ENCODE measurements at places on chromosomes 13 and 19.
A peak's percentile ranks its signal among the peaks of the same experiment; 100 is the strongest.

DNA sequence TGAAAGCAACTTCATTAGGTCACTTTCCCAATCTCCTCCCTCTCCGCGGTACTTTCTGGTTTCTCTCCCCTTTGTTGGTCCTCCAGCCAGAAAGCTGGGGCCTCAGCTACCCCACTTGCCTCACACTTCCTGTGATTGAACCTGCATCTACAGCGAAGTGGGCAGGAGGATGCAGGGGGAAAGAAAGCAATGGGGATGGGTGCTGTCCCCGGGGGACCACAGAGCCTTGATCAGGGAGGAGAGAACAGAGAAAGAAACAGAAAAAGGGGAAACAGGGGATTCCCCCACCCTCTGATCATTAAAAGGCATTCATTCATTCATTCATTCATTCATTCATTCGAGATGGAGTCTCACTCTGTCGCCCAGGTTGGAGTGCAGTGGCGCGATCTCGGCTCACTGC lies 74.2 kb downstream of the TRPM4 start:
- no peak for DNase-seq

DNA sequence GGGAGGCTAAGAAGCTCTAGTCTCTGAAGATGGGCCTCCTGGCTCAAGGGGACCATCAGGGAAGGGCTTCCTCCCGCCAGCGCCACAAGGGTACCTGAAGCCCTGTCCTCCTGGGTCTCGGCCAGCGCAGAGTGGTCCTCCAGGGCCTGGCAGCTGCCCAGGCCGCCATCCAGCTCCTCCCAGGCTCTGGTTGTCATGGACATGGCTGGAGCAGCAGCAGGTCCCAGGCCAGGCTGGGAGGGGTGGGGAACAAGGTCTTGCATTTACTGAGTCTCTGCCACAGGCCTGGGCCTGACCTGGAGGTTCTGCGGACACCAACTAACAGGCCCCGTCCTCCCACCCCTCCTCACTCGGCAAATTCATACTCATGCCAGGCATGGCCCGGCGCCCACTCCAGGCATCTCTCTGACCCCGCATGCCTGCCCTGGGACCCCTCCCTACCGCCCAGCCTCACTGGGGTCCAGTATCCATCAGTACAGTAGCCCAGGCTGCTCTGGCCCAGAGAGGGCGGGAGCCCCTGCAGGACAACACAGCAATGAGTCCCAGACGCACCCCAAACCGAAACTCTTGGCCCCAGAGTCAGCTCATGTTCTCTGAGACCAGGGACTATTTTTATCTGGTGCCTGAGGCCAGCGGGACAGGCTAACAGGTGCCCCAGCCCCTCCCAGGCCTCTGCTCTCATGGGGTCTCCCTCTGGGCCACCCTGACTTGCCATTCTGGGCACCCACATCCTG lies 938 bp downstream of the JSRP1 start:
- DNase-seq = no peak

DNA sequence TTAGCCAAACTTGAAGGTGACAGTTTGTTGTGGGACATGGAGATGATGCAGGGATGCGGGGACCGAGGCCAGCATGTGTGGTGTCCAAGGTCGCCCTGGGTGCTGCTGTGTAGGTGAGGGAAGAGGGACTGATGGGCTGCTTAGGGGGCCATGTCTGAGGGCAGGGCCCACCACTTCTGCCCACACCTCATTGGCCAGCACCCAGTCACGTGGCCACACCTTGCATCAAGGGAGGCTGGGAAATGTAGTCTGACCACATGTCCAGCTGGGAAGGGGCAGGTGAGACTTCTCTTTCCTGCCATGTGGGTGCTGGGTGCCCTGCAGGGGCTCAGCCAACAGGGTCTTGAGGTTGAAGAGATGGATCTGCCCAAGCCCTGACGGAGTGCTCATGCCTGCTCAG lies 88.9 kb downstream of the KDM4B start:
- DNase-seq = no peak

DNA sequence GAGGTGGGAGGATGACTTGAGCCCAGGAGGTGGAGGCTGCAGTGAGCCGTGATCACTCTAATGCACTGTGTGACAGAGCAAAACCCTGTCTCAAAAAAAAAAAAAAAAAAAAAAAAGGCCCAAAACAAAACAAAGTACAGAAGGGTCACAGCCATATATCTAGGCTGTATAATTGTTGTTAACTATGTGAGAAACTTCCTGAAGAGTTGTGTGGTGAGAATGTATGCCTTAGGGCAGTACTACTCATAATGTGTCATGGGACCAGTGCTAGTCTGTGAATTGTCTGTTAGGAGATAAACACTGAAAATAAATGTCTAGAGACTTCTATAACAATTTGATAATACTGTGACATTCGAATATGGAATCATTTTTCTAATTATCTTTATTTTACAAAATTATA lies 43.1 kb downstream of the PAN3 start:
- DNase-seq = no peak

DNA sequence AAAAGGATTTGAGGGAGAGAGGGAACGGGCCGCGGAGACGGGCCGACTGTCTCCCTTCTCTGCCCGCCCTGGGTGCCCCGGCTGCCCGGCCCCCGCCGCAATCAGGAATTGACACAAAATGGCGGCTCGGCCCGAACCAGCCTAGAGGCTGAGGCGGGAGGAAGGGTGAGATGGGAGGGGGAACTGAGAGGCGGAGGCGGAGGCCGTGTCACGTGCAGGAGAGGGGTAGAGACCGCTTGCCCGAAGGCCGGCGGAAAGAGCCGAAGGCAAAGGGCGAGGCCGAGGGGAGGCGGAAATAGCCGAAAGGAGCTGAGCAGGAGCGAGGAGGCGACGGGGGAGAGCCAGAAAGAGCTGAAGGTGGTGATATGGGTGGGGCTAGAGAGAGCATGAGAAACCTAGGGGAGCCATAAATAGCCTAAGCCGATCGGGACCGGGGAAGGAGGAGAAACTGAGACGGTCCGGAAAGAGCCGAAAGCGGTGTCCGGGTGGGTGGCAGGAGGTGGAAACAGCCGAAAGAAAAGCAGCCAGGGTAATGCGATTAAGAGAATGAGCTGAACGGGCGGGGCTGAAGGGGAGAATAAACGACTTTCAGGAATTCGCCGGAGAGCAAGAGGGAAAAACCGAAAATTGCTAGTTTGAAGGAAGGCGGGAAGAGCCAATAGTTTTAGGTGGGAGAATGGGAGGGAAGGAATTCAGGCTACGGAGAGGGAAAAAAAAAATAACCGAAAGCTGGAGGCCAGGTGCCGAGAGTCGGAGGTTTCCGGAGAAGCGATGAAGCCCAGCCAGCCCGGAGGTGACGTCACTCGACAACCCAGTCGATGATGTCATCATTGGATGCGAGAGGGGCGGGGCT lies at the start of gene ZC3H4:
TSS of gene ZC3H4 (minus strand) at position 780 of the 853 bp plus-strand sequence. CDS start 1,192 bp downstream, outside the sequence.
- DNase-seq = peak; percentile 100

DNA sequence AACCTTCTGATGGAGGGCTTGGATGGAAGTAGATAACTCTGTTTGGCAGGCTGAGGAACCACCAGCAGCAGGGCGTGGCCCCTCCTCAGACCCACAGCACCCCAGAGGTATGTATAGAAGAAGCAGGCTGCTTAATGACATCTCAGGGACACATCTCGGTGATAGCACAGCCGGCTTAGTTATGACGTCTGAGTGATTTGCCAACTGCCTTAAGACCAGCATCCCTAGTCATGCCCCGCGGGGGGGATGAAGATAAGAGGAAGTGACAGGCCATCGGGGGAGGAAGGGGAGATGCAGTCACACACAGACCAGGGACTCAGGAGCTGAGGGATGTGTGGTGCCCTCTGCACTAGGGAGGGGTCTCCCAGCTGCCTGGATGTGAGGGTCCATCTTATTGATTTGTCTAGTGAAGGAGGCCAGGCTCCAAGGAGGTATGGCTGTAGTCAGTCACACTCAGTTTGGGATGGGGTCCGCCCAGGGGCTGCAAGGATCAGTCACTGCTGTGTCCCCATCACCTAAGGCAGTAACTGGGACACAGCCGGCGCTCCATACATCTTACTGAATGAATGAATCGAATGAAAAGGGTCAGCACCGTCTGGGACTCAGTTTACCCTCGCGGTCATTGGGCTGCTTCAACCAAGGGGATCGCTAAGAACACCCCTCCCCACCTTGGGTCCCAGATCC lies 19.2 kb upstream of the ERCC1 start:
- DNase-seq = peak; percentile 55

DNA sequence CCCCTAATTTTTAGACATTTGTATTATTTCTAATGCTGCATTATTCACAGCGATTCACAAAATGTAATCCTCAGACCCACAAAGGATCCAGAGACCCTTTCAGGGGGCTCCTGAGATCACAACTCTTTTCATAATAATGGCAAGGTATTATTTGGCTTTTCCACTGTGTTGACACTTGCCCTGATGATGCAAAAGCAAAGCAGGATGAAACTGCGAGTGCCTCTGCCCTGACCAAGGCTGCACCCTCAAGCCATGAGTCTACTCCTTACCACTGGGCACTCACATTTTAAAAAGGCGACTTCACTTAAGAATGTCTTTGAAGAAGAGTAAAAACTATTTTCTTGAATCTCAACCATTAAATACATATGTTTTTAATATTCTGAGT lies 11.4 kb downstream of the ELF1 start:
- DNase-seq = peak; percentile 36

- DNase-seq = no peak
Measured at GRCh38 chr13:61370520-61370919, 45.1 kb downstream of the PCDH20 start.

DNA sequence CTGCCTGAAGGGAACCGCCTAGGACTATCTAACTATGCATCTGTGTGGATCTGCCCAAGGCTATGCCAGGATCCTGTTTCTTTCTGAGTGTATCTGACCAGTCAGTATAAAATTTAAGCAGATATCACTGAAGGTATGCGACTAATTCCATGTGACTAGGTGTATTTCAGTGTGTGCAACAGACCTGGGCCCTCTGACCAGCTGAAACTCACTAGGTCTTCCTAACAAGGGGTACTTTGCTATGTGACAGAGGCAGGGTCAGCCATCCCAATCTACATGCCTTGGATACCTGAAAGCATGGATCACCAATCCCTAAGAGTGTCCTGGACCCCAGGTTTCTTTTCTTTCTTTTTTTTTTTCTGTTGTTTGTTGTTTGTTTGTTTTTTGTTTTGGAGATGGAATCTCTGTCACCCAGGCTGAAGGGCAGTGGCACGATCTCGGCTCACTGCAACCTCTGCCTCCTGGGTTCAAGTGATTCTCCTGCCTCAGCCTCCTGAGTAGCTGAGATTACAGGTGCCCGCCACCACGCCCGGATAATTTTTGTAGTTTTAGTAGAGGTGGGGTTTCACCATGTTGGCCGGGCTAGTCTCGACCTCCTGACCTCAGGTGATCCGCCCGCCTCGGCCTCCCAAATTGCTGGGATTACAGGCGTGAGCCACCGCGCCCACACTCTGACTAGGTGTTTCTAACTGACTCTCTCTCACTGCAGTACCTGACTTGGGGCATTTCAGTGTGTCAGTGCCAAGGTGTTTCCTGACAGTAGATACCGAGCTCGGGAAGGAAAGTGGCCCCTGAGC lies 43.5 kb downstream of the FCGBP start:
- no peak for DNase-seq

DNA sequence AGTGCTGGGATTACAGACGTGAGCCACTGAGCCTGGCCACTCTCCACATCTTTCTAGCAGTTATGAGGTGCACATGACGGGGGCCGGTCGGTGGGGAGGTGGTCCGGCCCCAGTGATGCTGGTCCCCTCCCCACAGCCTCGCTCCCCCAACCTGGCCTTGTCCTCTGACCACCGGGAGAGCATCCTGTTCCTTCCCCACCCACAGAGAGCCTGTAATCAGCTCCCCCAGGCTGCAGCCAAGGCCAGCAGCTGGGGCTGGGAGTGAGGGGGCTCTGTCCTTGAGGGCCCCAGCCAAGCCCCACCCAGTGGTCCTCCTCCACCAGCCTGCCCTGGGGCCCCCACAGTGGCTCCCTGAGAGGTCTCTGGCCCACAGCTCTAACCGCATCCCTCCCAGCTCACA lies 3.0 kb upstream of the INSL3 start:
- DNase-seq = no peak

GRCh38 chr19:48249502-48250014 lies 6.2 kb downstream of the CARD8 start:
- peak; percentile 53 for DNase-seq

DNA sequence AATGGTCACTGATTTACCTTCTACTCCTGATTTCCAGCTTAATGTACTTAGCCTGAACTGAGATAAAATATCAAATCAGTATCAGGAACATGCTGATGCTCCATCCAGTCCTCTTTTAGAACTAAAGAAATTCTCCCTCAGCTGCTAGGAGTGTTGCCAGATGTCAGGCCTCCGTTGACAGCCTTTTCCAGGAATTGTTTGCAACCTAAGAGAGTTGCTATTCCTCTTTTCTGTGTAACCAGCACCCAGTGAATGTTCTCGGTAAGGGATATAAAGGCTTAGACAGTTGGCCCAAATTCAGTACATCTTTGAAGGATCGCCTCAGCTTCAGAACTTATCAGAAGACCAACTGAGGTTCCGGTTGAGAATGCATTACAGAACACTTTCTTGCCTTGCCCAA lies 559.0 kb downstream of the PCDH17 start:
- no peak for DNase-seq

GRCh38 chr19:16369664-16370576 lies 45.3 kb downstream of the KLF2 start:
- DNase-seq = no peak

DNA sequence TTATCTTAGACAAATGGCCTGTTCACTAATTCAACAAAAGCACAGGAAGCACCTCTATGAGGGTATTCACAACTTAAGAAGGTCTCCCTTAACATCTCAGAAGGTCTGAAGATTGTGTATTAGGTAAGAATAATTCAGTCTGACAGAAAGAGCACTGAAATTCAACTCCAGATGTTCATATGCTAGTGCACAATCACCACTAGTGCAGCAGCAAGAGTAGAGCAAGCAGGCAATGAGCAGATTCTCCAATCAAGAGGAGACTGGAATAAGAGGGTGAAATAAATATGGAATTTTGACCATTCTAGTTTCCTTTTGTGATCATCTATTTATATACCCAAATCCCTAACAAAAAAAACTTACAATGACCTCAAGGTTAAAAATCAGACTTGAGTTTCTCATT lies 52.0 kb downstream of the MPHOSPH8 start:
- DNase-seq = no peak

GRCh38 chr13:102817907-102818306 lies 19.0 kb downstream of the BIVM start:
- DNase-seq = no peak

GRCh38 chr13:97122381-97122996 lies 99.6 kb upstream of the MBNL2 start:
- DNase-seq = no peak

DNA sequence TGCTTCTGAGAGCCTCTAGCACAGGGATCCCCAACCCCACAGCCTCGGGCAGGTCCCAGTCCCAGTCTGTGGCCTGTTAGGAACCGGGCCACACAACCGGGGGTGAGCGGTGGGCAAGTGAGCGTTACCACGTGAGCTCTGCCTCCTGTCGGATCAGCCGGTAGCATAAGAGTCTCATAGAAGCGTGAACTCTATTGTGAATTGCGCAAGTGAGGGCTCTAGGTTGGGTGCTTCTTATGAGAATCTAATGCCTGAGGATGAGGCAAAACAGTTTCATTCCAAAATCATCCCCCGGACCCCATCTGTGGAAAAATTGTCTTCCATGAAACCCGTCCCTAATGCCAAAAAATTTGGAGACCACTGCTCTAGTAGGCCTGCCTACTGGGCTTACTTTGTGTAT lies 87.0 kb upstream of the UBL3 start:
- DNase-seq = no peak

All from hematopoietic multipotent progenitor cell treated with erythropoietin and hydrocortisone succinate and interleukin-3 and kit ligand, for 15 days (in vitro differentiated cells).